IMR-90 (cell line): ENCODE measurements at places on chromosomes 7 and 10. TPM values are rescaled to one million over a fixed set of nuclear protein-coding genes. Genes with fewer than 3 reads are reported as not detected.
A peak's percentile ranks its signal among the peaks of the same experiment; 100 is the strongest.

DNA sequence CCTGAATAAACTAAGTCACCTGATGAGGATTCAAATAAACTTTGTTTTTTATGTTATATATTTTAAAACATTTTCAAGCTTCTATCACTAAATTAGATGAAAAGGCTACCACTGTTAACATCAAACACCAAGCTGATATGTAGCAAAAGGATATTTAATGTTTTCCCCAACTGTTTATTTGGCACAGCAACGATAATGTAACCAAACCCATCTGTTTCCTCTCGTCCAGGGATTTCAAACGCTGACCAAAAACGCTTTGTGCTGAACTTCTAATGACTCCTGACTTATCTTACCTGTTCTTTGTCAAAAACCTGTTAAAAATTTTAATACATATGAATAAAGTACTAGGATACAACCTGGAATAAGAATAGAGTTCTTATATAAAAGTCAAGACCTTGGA is 30.5 kb downstream of the DCLRE1A start:
- DNase-seq, result no peak

GRCh38 chr7:87543623-87544022 is 57.1 kb downstream of the ABCB1 start:
- DNase-seq, result peak; percentile 1

DNA sequence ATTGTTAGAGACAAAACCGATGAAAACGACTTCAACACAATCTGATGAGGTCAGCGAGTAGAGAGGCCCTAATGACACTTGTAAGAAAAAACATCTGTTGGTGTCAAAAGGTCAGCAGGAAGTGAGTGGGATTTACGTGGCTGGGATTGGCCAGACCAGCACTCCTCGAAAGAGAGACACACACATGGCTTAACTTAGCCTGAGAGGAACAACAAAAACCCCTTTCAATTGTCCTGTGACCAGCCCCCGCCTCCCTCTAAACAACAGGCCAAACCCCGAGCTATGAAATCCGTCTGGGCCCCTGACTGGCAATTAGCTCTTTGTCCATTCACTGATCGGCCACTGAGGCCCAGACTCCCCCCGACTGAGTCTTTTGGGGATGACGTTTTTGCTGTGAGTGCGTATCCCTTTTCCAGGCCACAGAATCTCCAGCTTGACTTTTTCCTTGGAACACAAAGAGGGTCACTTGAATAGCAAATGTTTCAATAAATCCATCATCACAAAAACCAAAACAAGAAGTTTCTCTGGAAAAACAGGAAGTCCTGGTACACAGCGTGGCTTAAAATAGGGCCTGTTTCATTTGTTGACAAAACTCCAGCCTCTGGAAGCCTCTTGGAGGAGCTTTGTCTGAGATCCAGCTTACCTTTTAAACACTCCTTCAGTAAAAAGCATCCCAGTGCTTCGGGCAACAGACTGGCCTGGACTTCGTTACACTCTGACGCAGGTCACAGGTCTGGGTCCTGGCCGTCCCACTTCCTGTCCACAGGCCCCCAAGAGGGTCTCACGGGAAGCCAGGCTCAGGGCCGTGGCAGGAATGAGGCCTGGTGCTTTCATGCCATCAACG is 103.0 kb downstream of the CTBP2 start:
- DNase-seq, result peak; percentile 99

- no peak for DNase-seq
Measured at GRCh38 chr10:75407224-75407712, 5.7 kb upstream of the ZNF503 start.

DNA sequence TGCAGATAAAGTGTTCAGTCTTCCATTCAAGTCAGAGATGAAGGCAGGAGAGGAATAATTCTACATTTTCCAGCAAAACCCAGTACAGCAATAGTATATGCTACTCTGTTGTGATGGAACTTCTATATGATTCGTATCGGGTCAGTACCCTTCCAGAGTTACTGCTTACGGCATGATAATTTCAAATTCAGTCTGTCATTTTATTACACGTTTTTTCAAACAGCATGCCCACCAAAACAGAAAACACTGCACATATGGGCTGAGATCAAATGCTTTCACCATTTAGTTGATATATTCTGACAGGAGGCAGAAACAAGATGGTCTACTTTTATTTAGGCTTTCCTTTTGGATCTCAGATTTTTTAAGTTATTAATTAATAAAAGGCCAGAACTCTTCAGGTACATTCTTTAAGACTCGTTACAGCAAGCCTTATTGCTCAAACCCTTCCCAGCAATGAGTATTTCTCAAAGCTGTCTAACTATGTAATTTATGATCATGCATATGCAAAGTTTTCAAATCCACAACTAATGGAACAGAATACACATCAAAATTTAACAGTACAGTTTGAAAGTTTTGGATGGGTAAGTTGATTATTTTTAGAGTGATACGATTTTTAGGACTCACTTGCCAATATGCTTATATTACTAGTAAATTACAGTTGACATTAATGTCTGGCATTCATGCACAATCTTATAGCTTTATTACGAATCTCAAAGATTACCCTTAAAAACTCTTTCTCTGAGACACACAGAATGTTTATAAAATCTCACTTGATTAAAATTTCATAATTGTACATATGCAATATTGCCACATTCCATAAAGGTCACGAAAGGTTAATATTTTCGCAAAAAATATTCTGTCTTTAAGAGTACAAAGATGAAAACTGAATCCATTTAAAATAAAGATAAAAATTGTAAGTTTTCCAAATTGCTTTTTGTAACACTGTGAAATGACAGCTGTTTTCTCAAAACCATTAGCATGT is 91.0 kb downstream of the ANK3 start:
- no peak for DNase-seq

DNA sequence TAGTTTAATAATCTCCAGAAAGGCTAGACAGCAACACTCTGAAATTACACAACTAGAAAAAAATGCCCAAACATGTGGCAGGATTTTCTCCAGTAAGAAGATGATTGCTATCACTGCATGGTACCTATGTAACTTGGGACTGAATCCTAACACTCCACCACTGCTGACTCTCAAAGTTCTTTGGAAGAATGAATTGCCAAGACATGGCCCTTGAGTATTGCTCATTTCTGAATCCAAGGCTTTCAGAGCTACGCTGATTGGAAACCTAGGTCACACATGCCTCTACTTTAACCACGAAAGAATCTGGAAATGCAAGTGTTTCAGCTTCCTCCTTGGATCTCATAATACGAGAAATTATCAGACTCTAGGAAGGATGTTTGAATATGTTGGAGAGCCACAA is 167.5 kb upstream of the CELF2 start:
- DNase-seq, result no peak

DNA sequence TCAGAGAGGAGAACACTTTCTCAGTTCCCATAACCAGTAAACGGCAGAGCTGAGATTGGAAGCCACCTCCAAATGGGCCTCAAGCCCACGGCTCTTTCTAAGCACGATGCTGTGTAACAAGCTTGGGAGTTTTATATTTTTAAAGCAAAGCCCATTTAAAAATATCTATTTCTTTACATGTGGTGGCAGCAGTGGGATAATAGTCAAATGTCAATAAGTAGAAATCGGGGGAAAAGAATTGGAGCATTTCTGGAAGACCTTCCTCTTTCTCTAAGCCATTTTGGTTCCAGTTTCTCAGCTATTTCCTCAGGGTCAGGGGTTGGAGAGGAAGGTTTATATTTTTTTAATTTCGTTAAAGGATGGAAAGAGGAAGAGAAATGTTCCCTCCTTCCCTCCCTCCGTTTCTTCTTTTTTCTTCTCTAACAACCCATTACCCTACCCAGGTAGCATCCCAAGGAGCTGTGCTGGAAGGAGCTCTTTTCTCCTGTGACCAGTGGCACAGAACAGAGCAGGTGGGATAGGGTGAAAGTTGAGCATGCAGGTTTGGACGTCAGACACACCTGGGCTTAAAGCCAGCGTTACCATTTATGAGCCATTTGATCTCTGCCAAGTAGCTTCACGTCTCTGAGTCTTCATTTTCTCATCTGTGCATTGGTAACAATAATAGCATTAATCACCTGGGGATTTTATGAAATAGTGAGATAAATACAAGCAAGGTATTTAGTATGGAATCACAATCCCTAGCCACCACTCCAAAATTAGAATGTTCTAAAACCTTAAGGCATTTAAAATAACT is 515.7 kb downstream of the RPS24 start:
- no peak for DNase-seq

DNA sequence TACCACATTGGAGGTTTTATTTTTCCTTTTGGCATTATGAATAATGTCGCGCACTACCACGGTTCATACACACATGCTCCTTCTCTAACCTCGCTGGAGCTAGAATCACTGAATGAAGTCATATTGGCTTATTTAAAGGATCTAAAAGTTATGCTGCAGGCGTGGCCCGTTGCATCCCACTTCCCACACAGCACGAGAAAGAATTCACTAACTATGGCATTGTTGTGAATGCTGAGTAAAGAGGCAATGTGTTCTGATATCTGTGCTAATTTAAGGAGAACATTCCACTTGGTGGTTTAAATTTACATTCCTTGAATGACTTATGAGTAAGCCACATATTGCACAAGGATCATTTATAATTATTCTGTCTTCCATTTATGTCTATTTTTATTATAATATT is 20.7 kb downstream of the TCERG1L start:
- DNase-seq, result no peak

- DNase-seq, result no peak
Measured at GRCh38 chr7:157901166-157901565, 564.4 kb downstream of the DNAJB6 start.

GRCh38 chr7:81248420-81248819 is 329.6 kb upstream of the SEMA3C start:
- DNase-seq, result no peak

DNA sequence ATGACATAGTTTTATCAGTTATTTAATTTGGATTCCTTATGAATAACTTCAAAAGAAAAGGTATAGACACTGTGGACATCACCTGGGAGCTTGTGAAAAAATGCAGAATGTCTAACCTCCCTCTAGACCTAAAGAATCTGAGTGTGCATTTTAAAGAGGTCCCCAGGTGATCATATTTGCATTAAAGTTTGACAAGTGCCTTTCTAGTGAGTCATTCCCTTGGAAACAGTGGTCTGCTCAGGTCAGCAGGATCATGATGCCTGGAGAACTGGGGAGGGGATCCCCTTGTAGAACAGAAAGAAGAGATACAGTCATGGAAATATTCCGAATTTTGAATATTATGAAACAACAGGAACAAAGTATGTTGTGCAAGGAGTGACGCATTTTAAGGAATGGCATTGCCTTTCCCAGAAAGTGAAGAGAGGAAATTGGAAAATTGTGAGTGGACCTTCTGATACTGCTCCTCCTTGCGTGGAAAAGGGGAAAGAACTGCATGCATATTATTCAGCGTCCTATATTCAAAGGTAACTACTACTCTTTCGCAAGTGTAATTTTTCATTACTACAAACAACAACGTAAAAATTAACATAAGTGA is 4.6 kb downstream of the STEAP2 start:
- no peak for DNase-seq

GRCh38 chr10:14598809-14599764 is 175.6 kb downstream of the FAM107B start:
- DNase-seq, result no peak

- peak; percentile 70 for DNase-seq
Measured at GRCh38 chr10:19930936-19931893, 115.0 kb downstream of the PLXDC2 start.

DNA sequence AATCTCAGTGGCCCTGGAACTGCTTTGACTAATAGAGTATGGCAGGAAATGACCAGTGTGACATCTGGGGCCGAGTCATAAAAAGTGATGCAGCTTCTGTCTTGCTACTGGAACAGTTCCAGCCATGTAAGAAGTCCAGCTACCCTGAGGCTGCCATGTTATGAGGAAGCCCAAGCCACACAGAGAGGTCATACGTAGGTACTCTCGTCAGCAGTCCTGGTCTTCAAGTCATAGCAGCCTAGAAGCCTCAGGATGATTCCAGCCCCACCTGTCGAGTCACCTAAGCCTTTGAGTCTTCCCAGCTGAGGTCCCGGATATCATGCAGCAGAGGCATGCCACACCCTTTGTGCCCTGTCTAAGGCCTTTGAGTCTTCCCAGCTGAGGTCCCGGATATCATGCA is 92.1 kb downstream of the PPP1R3C start:
- no peak for DNase-seq

DNA sequence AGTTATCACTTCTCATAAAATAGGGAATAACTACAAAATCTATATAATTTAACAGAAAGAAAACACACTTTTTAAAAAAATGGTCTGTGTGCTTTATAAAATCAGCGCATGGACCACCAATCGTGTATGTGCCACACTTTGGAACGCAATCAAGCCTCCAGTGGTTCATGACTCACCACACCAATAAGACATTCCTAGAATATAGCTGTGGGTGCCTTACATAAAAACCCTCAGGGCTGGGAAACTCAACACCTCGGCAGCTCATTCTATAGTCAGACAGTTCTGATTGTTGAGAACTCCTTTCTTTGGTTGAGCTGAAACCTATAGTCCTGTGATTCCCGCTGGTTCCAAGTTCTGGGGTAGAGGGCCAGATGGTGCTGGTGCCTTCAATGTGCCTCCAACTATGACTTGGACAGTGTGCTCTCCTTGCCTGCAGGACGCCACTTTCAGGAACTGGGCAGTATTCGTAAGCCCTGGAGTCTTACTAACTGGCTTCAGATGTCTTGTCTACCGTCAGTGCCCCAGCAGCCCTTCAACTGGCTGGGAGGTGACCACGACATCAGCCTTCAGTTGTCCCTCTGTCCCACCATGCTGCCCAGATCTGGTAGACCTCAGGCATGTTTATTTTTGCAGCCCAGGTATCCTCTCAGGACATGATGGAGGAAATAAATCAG is 135.7 kb upstream of the GDF10 start:
- peak; percentile 91 for DNase-seq

SEMA3D gene
- 2.7 and 2.9 TPM in 2 replicates for polyA plus RNA-seq

SH2D4B gene
- not detected in 2 replicates for polyA plus RNA-seq

ADCY1 gene
- 0.24 and 0.30 TPM in 2 replicates for polyA plus RNA-seq

FANK1 gene
- 2.0 and 2.2 TPM in 2 replicates for polyA plus RNA-seq

OR6V1 gene
- not detected in 2 replicates for polyA plus RNA-seq

SLC16A9 gene
- polyA plus RNA-seq, result 0.11 and 0.26 TPM in 2 replicates

PGAM2 gene
- 0.27 TPM in 1 of 2 replicates, not detected in the other for polyA plus RNA-seq

CYP2C8 gene
- 0.05 TPM in 1 of 2 replicates, not detected in the other for polyA plus RNA-seq

CLCN1 gene
- polyA plus RNA-seq, result not detected in 2 replicates

LDB3 gene
- 2.6 and 3.2 TPM in 2 replicates for polyA plus RNA-seq

PAPSS2 gene
- 51.1 and 63.3 TPM in 2 replicates for polyA plus RNA-seq

TCAF2 gene
- polyA plus RNA-seq, result 2.8 and 3.0 TPM in 2 replicates

NAT16 gene
- polyA plus RNA-seq, result 0.03 and 0.05 TPM in 2 replicates
